ENCODE measurements at places on chromosomes 13 and 19. TPM values are rescaled to one million over a fixed set of nuclear protein-coding genes. Genes with fewer than 3 reads are reported as not detected.

GRCh38 chr13:23750383-23751121 is 138.6 kb downstream of the MIPEP start:
- no peak for DNase-seq

DNA sequence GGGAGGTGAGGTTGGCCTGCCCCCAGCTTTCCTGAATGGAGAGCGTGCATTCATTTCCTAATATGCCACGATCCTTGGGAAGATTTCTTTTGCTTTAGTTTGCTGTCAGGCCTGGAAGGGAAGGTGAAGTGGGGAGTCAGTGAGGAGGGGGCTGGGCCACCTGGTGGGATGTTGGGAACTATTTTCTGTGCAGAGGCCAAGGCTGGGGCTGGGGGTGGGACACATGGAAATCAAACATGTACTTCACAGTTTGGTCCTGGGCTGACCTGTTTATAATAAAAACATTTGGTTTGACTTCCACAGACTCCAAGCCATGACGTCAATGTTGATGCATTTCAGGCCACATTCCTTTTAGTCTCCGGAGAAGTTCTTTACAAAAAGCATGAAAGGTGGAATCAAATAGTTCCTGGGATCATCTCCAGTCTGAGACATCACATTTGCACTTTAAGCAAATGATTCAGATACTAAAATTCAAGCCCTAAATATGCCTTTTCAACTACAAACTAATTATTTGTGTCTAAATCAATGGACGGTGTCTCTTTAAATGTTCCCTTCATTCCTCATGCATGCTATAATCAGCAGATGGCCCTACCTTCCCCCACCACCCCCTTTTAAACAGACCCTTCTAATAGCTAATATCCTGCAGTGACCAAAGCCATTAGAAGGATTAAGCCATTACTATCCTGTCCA is 41.5 kb upstream of the MEDAG start:
- no peak for DNase-seq

DNA sequence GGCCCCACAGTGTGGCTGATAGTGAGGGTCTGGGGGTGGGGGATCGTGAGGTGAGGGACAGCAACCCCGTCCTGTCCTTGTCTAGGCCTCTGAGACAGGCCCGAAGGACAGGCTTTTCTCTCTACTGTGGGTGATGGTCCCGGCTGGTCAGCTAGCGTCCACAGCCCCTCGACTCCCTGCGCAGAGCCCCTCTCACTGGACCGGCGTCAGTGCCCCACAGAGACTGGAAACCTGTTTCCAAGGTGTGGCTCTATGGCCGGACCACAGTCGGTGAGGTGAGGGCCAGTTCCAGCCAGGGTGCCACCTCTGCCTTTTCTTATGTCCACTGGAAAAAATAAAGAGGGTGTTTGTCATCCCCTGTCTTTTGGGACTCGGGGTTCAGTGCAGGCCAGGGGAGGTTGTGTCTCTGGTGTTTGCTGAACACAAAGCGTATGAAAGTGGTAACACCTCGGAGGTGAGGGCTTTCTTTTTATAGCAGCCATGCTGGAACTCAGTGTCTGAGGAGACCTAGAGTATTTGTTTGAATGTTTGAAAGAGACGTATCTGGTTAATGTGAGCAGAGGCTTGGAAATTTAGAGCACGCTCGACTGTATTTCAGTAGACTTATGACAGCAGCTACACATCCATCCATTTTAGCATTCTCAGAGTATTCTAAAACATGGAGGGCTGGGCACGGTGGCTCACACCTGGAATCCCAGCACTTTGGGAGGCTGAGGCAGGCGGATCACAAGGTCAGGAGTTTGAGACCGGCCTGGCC is 22.8 kb downstream of the ATP11A start:
- DNase-seq: no peak

The GRIK5 gene
- 11.6 TPM for total RNA-seq
